Inflammatory macrophage (primary cell): ENCODE measurements at places on chromosomes 5 and 9.
A peak's percentile ranks its signal among the peaks of the same experiment; 100 is the strongest.

- no peak for DNase-seq
Observed at GRCh38 chr5:59356813-59357380, 536.6 kb downstream of the PDE4D start.

- DNase-seq, result no peak
Observed at GRCh38 chr5:7714697-7715096, 136.2 kb downstream of the CFAP90 start.

- no peak for DNase-seq
Observed at GRCh38 chr9:137492464-137493363, 33.6 kb upstream of the NSMF start.

GRCh38 chr5:34827588-34828506, 11.1 kb upstream of the TTC23L start:
- DNase-seq, result no peak

- DNase-seq, result peak; percentile 36
Observed at GRCh38 chr5:39405083-39405843, 19.5 kb downstream of the DAB2 start.

- no peak for DNase-seq
Observed at GRCh38 chr5:115575167-115576070, 26.9 kb downstream of the TICAM2 start.

GRCh38 chr5:176687881-176688280, 40.6 kb downstream of the TSPAN17 start:
- DNase-seq, result no peak

DNA sequence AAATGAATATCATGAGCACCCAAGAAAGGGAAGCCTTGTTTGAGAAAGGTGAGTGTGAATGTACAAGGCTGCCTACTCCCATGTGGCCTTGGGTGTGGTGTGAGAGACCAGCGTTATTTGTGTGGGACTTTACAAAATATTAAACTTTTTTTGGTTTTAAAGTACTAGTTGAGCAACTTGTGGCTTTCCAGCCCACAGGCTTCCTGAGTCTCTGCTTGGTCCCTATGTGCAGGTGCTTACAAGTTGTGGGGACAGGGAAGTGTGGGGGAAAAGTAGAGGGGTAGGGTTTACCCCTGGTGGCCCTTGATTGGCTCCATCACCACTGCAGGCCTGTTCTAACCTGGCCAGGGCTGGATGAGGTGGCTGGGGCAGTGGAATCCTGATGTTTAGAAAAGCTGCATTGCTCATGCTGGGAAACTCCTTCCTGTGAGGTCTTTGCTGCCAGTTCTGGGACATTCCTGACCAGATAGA, 19.7 kb downstream of the PTTG1 start:
- peak; percentile 11 for DNase-seq

GRCh38 chr9:114759512-114760341, 46.1 kb downstream of the TNFSF15 start:
- DNase-seq, result no peak

DNA sequence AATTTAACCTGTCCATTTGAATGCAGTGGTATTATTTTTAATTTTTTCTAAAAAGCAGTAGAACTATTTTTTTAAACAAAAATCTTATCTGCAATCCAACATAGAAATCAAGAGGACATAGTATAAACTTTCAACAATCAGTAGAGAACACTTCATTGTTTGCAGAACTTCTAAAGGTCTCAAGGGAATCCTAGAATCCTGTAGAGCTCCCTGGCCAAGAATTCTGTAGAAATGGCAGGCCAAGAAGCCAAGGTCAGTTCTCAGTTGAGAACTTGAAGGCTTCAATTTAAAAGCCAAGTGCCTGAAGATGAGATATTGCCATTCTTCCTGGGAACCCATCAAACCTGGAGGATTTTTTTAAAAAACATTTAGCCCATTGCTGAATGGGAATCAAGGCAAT, 199.2 kb upstream of the KLF4 start:
- no peak for DNase-seq

- peak; percentile 6 for DNase-seq
Observed at GRCh38 chr9:125878164-125878631, 131.0 kb downstream of the PBX3 start.

DNA sequence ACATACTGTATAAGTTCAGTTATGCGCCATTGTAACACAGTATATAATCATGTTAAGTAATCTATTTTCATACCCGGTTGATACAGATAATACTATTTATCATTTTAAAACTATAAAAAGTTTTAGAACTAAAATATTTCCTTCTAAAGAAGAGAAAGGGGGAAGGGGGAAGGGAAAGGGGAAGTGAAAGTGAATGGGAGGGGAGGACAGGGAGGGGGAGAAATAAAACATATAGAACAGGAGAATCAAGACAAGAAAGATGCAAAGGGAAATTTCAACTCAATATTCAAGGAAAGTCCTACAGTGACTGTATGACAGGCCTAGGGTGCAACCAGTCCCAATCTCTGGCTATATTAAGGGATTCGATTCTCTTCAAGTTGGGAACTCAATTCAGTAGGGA, 1278.8 kb downstream of the MAT2B start:
- peak; percentile 3 for DNase-seq

DNA sequence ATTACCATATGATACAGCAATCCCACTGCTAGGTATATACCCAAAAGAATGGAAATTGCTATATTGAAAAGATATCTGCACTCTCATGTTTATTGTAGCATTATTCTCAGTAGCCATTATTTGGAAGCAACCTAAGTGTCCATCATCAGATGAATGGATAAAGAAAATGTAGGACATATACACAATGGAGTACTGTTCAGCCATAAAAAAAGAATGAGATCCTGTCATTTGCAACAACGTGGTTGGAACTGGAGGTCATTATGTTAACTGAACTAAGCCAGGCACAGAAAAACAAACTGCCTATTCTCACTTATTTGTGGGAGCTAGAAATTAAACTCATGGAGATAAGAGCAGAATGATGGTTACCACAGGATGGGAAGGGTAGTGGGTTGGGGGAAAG, 63.1 kb upstream of the TTC23L start:
- DNase-seq, result no peak

DNA sequence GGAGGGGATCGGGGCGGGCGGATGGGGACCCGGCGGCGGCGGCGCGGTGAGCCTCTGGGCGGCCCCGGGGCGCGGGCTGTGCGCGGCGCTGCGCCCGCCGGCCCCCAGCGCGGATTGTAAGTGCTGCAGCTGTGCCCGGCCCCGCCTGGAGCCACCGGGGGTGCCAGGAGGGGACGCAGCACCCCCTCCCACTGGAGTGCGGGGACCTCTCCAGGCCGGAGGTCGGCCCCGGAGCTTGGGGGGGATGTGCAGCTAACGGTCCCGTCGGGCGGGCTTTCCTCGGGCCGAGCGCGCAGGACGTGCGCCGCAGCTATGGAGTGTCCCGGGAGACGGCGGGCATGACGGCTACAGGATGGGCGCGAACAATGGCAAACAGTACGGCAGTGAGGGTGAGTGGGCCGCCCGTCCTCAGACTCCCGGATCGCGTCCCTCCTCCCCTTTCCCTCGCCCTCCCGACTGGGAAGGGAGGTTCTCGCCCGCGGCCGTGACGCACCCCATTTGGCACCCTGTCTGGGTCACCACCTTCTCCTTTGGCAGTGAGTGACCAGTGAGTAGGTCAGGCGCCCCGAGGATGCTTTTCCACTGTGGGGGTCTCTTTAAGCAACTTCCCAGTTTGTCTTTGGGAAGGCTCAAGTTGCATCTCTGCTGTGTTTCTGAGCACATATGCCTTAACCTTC, 483 bp downstream of the FBXL7 start:
- DNase-seq, result no peak

- no peak for DNase-seq
Observed at GRCh38 chr5:34483442-34484033, 172.6 kb upstream of the RAI14 start.

GRCh38 chr9:113746486-113746885, 129.6 kb upstream of the ZNF618 start:
- DNase-seq, result no peak

GRCh38 chr9:70574151-70574837, 159.8 kb upstream of the KLF9 start:
- DNase-seq, result no peak

DNA sequence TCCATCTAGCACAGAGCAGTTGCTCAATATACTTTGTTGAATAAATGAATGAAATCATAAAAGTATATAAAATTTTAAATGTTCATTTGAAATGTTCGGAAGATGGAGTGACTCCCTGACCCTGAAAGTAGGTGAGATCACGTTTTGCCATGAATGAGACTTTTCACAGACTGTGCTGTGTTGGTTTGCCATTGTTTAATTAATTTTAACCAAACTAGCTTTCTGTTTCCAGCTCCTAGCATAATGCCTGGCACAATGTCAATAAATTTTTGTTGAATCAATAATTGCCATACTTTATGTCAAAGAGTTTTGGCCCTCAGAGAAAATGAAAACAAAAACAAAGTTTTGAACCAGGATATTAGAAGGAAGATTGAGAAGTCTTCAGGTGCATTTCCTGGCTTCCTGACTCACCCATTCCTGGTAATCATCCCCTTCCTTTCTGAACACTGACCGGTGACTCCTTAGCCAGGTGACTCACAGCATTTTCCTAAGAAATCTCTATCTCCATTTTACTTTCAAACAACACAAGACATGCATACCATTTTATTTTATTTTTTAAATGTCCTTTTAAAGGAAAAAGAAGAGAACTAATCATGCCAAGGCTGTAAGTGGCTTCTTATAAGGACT, 15.1 kb downstream of the SLC28A3 start:
- DNase-seq, result no peak

- DNase-seq, result no peak
Observed at GRCh38 chr5:104987074-104987473, 1424.5 kb upstream of the NUDT12 start.

GRCh38 chr9:107938801-107939386, 449.3 kb upstream of the KLF4 start:
- no peak for DNase-seq

- no peak for DNase-seq
Observed at GRCh38 chr9:91915524-91916263, 34.3 kb downstream of the ROR2 start.

DNA sequence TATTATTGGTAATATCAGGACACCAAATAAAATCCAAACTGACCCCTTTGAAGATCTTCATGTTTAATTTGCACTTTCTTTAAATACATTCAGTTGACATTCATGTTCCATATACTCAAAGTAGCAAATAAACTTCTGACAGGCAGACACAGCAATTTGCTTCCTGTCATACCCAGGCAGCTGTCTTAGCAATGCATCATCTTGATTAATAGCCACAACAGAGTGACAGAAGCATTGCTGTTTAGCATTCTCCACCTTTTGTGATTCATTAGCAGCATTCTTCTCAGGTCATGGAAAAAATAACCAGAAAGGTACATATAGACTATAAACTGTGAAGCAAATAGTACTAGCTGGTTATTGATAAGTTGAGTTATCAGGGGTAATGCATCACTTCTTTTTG, 366.8 kb downstream of the CYLC2 start:
- DNase-seq, result no peak

DNA sequence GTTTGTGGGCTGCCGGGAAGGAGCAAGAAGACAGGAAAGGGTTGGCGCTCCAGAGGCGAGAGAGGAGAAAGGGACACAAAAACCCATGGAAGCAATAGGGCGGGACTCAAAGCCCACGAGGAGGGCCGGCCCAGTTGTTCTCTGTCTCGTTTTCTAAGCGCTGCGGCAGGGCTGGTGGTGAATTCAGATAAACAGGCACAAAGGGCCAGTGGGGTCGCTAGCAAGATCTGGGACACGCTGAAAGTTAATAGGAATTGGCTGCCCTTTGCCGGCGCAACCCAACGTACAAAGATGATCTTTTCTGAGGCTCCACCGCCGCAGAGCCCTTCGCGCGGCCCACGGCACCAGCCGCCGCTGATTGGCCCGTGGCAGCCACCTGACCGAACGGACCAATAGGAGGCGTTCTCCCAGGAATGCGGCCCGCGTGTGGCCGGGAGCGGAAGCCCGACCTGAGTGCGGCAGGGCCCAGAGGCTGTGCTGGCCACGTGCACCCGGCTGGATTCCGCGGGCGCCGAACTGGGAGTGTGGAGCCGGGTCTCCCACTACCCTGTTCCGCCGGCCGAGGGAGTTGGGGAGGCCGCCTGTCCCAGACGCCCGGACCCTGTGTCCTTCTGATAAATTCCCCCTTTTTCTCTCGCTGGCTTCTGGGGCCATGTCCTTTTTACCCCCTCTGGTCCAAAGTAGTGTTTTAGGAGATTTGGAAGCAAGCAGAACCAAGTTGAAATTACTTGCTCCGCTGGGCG, 16.8 kb upstream of the NSD1 start:
- peak; percentile 76 for DNase-seq

- DNase-seq, result no peak
Observed at GRCh38 chr9:115672477-115673316, 480.9 kb upstream of the PAPPA start.

DNA sequence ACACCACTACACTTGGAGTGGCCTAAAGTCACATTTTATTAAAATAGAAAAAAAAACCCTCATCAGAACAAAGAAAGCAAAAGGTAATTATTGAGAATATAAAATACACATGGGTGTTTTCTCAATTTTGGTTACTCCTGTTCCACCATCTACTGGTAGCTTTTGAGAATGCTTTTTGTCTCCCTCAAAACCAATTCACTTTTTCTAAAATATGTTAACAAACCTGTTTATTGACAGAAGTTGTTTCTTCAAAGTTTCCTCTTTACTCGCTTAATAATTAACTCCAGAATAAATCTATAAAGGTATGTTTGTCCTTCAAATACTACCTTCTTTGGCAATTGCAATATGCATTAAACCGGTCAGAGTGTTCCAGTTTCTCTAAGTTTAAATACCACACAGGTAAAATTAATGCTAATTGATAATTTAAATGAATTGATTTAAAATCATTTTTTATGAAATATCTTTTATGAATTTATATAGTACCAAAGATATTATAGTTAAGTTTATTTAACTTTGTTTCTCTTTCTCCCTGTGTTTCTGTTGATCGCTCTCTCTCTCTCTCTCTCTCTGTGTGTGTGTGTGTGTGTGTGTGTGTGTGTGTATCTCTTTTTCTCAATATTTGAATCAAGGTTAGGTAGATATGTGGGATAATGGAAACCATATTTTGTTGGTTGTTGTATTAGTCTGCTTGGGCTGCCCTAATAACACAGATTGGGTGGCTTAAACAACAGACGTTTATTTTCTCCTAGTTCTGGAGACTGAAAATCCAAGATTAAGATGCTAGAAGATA, 487.4 kb downstream of the PRDM9 start:
- no peak for DNase-seq

GRCh38 chr5:73818357-73818756, 192.4 kb downstream of the ARHGEF28 start:
- DNase-seq, result no peak

GRCh38 chr5:50794812-50795211, 128.4 kb downstream of the PARP8 start:
- no peak for DNase-seq

DNA sequence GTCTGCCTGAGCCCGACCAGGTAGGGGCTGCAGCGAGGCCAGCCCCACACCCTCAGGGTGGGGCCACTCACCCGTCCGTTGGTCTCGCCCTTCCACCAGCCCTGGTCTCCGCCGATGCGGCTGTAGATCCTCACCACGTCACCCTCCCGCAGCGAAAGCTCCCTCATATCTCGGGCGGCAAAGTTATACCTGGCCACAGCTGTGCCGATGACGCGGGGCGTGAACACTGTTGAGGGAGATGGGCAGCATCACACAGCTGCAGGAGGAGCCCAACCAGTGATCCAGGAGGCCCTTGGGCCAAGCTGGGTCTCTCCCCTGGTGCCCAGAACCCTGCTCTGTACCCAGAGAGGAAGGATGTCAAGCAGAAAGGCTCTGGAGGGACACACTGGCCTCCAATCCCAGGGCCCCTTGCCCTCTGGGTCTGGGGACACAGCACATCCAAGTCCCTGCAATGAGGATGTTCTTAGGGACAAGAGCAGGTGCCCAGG, 30.3 kb upstream of the SARDH start:
- no peak for DNase-seq
